ENCODE measurements at places on chromosomes 12 and 14. TPM values are rescaled to one million over a fixed set of nuclear protein-coding genes. Genes with fewer than 3 reads are reported as not detected.

GALNT6 gene
- total RNA-seq, result 71.2 TPM

SETD3 gene
- total RNA-seq, result 24.0 TPM

LBHD2 gene
- not detected for total RNA-seq

CLECL1 gene
- not detected for total RNA-seq

LRFN5 gene
- 13.2 TPM for total RNA-seq

AKAP6 gene
- 0.95 TPM for total RNA-seq

EP400 gene
- total RNA-seq, result 6.6 TPM

NFYB gene
- total RNA-seq, result 30.9 TPM

NFE2 gene
- total RNA-seq, result 0.17 TPM

PIWIL1 gene
- not detected for total RNA-seq

GRIP1 gene
- total RNA-seq, result not detected

PLEKHA5 gene
- 71.0 TPM for total RNA-seq

LMO3 gene
- 2.4 TPM for total RNA-seq

CD163L1 gene
- total RNA-seq, result under 0.01 TPM

EGLN3 gene
- total RNA-seq, result 0.32 TPM

KRT72 gene
- total RNA-seq, result not detected

MSI1 gene
- total RNA-seq, result not detected

CMA1 gene
- total RNA-seq, result not detected

DAO gene
- total RNA-seq, result not detected

PLEKHG7 gene
- not detected for total RNA-seq

All from bronchial smooth muscle cell (primary cell).